ENCODE measurements at places on chromosomes 16 and 17.

DNA sequence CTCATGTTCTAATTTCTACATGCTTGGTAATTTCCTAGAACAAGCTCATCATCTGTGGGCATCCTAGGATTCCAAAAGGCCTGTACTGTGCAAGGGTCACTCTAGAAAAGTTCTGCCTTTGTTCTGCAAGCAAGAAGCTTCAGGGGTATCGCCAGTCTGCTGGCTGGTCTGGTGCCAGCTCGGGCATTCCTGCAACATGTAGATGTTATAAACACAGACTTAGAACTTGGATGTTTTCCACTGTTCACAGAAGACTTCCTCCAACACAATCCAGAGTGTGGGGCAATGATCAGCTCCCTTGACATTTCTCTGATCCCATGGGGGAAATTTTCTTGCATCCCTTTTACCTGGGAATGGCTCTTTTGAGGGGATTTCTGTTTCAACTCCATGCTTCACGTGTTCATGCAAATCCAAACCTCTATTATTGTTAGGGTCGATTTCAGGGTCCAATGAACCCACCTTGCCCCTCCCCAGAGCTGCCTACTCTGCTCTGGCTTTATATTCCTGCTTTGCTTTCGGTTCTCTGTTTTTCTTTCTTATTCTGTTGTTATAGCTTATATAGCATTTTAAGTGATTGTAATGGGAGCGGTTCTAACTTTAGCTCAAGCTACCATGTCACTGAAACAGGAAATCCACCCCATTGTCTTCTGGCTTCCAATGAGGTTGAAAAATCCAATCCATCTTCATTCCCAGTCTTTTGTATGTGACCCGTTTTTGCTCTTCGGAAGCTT is 25.3 kb downstream of the UBE2O start:
- no peak overlapping the region for H3K4me3 ChIP-seq
- H3K27me3 ChIP-seq = no peaks in the 10 kb centered on the region
- no peak overlapping the region for H3K27ac ChIP-seq
- H3K36me3 ChIP-seq = no peaks in the 10 kb centered on the region

DNA sequence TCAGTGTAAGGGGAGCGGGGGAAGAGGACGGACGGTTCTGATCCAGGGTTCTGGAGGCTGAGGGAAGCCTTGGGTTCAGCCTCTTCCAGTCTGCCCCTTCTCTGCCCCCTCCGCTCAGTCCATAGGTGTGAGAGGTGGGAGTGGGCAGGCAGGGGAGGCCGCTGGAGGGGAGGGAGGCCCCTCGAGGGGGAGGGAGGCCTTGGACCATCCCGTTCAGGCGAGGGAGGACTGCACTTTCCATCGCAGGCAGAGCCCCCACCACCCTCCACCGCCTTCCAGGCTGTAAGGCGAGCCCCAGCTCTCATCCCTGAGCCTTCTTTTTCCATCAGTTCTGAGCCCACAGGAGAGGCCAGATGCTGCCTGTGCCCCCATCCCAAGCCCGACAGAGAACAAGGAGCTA is 4.2 kb upstream of the AXIN1 start:
- no peaks in the 10 kb centered on the region for H3K27me3 ChIP-seq
- peaks cover 19% of the 10 kb centered on the region for H3K4me1 ChIP-seq
- no peak overlapping the region for H3K4me3 ChIP-seq
- no peaks in the 10 kb centered on the region for H3K36me3 ChIP-seq
- H3K27ac ChIP-seq = no peak overlapping the region

- H3K4me1 ChIP-seq = peaks cover 6% of the 10 kb centered on the region
- no peak for DNase-seq
Observed at GRCh38 chr17:17022456-17022855, 19.8 kb upstream of the MPRIP start.

- H3K27me3 ChIP-seq = peaks cover 13% of the 10 kb centered on the region
- DNase-seq = no peak
- no peak overlapping the region for H3K27ac ChIP-seq
- no peaks in the 10 kb centered on the region for H3K36me3 ChIP-seq
- no peaks in the 10 kb centered on the region for H3K4me1 ChIP-seq
Observed at GRCh38 chr16:57878586-57878985, 76.3 kb upstream of the KIFC3 start.

DNA sequence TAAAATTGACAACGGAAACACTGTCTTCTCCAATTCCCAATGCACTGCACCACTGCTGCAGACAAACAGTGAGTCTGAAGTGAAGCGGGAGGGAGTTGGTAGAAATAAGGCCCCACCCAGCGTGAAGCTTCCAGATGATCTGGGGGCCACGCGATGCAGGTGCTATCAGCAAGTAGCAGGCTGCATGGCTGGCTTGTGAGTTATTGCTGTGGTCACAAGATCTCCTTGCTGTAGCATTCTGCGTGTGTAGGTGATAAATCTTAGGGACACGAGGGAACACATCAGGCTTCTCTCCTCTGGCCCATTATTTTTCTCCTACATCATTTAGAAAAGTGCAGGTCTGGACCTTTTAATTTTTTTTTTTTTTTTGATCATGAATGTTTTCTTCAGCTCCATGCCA is 407.6 kb downstream of the TMEM114 start:
- peaks cover 2% of the 10 kb centered on the region for H3K27me3 ChIP-seq
- H3K4me1 ChIP-seq = no peaks in the 10 kb centered on the region
- no peak for DNase-seq

DNA sequence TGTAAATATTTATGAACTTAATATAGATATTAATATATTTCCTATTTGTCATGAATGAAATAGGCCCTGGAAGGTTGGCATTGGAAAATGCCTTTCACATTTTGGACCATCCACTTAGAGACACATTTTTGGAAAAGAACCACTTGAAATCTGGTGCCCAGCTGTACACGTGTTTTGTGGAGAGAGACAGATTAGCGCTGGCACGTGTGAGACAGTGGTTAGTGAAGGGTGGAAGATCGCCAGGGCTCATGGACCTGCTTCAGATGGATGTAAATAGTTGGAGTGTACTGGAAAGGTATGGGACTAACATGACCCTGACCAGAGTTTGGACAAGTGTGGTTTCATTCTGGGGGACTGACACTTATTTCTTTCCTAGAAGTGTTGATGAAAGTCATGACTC is 222.9 kb downstream of the PRKCA start:
- no peak overlapping the region for H3K4me3 ChIP-seq
- peak overlapping the region; percentile 50 for H3K27ac ChIP-seq
- H3K4me1 ChIP-seq = peaks cover 63% of the 10 kb centered on the region
- H3K36me3 ChIP-seq = peaks cover 55% of the 10 kb centered on the region
- H3K27me3 ChIP-seq = no peaks in the 10 kb centered on the region

DNA sequence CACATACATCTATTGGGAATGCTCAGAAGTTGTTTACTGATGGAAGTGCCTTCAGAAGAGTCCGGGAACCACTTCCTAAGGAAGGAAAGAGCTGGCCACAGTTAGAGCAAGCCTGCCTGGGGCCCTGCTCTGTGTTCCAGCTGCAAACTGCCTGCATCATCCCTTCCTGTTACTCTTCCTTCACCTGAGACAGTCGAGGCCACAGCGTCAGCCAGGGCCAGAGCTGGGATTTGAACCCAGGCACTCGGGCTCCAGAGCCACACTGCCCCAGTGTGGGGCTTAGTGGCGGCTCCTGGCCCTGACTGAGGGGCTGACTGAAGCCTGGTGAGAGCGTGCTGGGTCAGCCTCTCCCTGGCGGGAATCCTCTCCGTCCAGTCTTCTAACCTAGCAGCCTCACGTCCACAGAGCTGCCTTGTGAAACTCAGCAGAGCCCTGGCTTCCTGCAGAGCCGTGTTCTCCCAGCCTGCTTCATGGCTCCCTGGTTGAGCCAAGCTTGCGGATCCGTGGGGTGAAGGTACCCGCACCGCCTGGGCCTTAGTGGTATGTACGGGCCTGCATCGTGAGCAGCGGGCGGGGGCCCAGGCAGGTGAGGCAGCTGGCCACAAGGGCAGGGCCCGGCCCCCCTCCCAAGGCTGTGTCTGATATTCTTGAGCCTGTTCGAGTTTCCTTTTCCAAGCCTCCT is 4.6 kb upstream of the C17orf99 start:
- no peak for DNase-seq
- peaks cover 56% of the 10 kb centered on the region for H3K4me1 ChIP-seq
- H3K27ac ChIP-seq = no peak overlapping the region
- no peak overlapping the region for H3K4me3 ChIP-seq
- no peaks in the 10 kb centered on the region for H3K27me3 ChIP-seq

- H3K27ac ChIP-seq = no peak overlapping the region
- no peak for DNase-seq
- peaks cover 47% of the 10 kb centered on the region for H3K36me3 ChIP-seq
- H3K27me3 ChIP-seq = no peaks in the 10 kb centered on the region
- no peak overlapping the region for H3K4me3 ChIP-seq
Observed at GRCh38 chr16:11349599-11350276, 4.5 kb downstream of the RMI2 start.

- no peaks in the 10 kb centered on the region for H3K36me3 ChIP-seq
- no peaks in the 10 kb centered on the region for H3K4me1 ChIP-seq
- no peak overlapping the region for H3K27ac ChIP-seq
- H3K4me3 ChIP-seq = no peak overlapping the region
- DNase-seq = no peak
- no peaks in the 10 kb centered on the region for H3K27me3 ChIP-seq
Observed at GRCh38 chr17:38464723-38465390, 36.6 kb downstream of the ARHGAP23 start.

GRCh38 chr17:79355165-79355564 is 255.7 kb downstream of the RBFOX3 start:
- H3K36me3 ChIP-seq = no peaks in the 10 kb centered on the region
- no peak for DNase-seq
- no peak overlapping the region for H3K4me3 ChIP-seq
- peaks cover 22% of the 10 kb centered on the region for H3K27me3 ChIP-seq
- H3K27ac ChIP-seq = no peak overlapping the region
- no peaks in the 10 kb centered on the region for H3K4me1 ChIP-seq

DNA sequence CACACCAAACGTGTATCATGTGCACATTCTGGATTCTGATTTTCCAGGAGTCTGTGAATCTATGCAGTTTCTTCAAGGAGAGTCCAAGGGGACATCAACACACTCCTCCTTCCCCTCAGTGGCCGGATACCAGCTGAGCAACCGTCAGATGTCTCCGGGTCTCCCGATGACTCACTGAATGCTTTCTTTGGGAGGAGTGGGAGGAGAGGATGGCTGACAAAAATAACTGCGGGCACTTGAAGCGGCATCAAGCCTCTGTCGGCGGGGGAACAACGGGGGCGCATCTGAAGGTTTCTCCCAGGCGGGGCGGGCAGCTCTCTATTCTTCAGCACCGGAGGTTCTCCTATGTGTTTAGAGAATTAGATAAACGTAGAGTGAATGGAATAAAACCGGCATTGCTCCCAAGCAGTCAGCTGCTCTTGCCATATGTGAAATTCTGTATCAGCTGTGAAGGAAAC is 24.6 kb upstream of the LRRC75A start:
- no peak overlapping the region for H3K27ac ChIP-seq
- H3K36me3 ChIP-seq = no peaks in the 10 kb centered on the region
- H3K4me1 ChIP-seq = peaks cover 6% of the 10 kb centered on the region
- peaks cover 22% of the 10 kb centered on the region for H3K27me3 ChIP-seq
- no peak overlapping the region for H3K4me3 ChIP-seq

GRCh38 chr17:12859520-12859919 is 70.2 kb downstream of the ARHGAP44 start:
- no peak overlapping the region for H3K4me3 ChIP-seq
- no peaks in the 10 kb centered on the region for H3K36me3 ChIP-seq
- H3K27me3 ChIP-seq = no peaks in the 10 kb centered on the region

DNA sequence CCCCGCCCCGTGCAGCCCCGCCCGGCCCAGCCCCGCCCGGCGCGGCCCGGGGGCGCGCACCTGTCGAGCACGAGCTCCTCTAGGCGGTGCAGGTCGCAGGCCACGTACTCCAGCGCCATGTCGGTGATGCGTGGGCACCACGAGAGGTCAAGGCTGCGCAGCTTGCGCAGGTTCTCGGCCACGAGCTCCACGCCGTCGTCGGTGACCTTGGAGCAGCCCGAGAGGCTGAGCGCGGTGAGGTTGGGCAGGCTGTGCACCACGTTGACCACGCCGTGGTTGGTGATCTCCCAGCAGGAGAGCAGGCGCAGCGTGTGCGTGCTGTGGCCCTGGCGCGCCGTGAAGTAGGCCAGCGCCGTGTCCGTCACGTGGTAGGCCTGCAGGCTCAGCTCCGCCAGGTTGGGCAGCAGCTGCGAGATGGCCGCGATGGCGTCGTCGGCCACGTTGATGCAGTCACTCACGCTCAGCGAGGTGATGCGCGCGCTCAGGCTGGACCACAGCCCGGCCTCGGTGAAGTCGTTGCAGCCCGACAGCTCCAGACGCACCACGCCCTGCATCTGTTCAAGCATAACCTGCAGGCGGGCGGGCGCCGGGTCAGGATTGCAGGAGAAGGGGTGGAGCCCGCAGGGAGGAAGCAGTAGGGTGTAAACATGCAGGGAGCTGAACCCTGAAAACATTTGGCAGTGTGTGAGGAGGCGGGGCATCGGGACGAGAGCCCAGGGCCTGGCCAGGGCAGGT is 5.3 kb upstream of the WDR24 start:
- peak overlapping the region; percentile 75 for H3K27ac ChIP-seq
- H3K36me3 ChIP-seq = no peaks in the 10 kb centered on the region
- peak overlapping the region; percentile 78 for H3K4me3 ChIP-seq
- peaks cover 20% of the 10 kb centered on the region for H3K4me1 ChIP-seq
- DNase-seq = peak; percentile 79
- H3K27me3 ChIP-seq = peaks cover 4% of the 10 kb centered on the region

DNA sequence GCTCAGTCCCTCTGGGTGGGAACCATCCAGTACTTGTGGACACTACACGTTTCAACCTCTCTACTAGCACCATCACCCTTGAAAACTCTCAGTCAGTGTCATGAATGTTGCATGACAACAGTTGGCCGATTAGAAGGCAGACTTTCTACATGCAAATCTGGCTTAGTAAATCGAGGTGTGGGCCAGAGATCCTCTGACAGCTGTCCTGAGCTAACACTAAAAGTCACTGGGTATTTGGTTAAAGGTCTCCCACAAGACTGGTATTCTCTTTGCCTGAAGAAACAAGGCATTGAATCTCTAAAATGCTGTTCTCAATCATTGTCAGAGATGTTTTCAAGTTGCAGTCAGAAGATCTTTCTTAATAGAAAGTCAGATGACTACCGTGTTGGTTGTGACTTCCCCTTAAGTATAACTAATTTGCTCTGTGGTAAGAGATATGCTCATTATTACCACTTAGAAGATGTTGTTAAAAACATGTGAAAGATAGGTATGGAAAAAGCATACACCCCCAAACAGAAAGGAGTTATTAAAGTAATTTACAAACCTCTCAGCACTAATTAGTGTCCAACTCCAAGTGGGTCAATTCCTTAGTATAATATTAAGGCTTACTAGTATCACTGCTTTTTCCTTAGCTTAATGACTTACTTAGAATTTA is 62.3 kb downstream of the WNT3 start:
- peaks cover 15% of the 10 kb centered on the region for H3K36me3 ChIP-seq
- H3K4me1 ChIP-seq = no peaks in the 10 kb centered on the region
- no peak overlapping the region for H3K27ac ChIP-seq
- H3K27me3 ChIP-seq = no peaks in the 10 kb centered on the region

GRCh38 chr17:21174713-21175112 is 39.2 kb downstream of the TMEM11 start:
- no peak overlapping the region for H3K27ac ChIP-seq
- no peak overlapping the region for H3K4me3 ChIP-seq
- no peaks in the 10 kb centered on the region for H3K27me3 ChIP-seq

- no peak overlapping the region for H3K27ac ChIP-seq
- DNase-seq = no peak
- no peaks in the 10 kb centered on the region for H3K4me1 ChIP-seq
- H3K27me3 ChIP-seq = peaks cover 2% of the 10 kb centered on the region
Observed at GRCh38 chr17:14768923-14769322, 468.0 kb downstream of the HS3ST3B1 start.

GRCh38 chr17:60914078-60914477 is 236.4 kb downstream of the BCAS3 start:
- H3K4me1 ChIP-seq = no peaks in the 10 kb centered on the region
- H3K4me3 ChIP-seq = no peak overlapping the region
- H3K36me3 ChIP-seq = peaks cover 5% of the 10 kb centered on the region
- DNase-seq = no peak
- H3K27me3 ChIP-seq = no peaks in the 10 kb centered on the region
- H3K27ac ChIP-seq = no peak overlapping the region
